NCI-H2107 (cell line): ENCODE measurements at places on chromosomes 12 and 14.

- no peak for DNase-seq
Observed at GRCh38 chr12:95435355-95435754, 38.6 kb upstream of the METAP2 start.

GRCh38 chr12:49200919-49201594, 12.2 kb upstream of the TUBA1A start:
- peak; percentile 70 for DNase-seq

DNA sequence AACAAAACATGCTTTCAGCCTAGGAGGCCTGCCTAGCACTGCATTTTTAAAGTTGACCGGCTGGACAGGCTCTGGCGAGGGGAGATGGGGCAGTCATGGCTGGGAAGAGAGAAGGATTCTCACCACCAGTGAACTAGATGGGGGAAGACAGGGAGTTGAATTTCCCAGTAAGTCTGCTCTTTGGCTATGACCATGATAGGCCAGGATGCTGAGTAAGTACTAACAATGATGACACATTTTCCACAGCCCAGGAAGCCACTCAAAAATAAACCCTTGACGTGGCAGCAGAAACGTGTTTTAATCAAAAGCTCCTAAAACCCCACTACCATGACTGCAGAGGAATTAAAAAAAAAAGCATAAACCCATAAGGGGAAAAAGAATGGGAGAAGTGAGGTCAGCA, 19.0 kb downstream of the KCTD10 start:
- DNase-seq = no peak

DNA sequence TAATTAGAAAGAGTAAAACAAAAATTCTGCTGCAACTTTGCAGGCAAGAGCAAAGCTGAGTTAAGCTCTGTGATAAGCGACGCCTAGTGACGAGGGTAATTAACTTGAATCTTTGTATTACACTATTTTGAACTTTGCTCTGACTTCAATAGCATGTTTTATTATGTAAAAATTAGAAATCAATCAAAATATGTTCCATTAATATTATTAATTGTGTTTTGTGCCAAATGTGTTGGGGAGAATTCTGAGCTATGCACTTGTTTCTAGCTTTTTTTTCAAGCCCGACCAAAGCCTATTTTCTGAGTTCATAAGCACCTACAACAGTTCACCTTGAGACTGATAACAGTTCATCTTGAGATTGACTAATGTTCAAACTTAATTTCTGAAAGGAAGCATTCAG, 90.1 kb upstream of the PDE3A start:
- DNase-seq = no peak

- DNase-seq = no peak
Observed at GRCh38 chr12:109170324-109170723, 53.9 kb downstream of the ACACB start.

DNA sequence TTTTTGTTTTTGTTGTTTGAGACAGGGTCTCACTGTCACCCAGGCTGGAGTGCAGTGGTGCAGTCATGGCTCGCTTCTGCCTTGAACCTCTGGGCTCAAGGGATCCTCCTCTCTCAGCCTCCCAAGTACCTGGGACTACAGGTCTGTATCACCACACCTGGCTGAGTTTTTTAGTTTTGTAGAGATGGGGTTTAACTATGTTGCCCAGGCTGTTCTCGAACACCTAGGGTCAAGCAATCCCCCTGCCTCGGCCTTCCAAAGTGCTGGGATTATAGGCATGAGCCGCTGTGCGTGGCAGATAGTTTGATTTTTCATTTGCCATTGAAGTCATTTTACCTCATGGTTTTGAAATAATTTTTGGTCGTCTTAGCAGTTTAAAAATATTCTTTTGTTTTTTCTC, 94.3 kb upstream of the EIF5 start:
- no peak for DNase-seq

- DNase-seq = no peak
Observed at GRCh38 chr12:116492703-116493324, 66.4 kb upstream of the MAP1LC3B2 start.

- no peak for DNase-seq
Observed at GRCh38 chr12:26195250-26195640, at the start of gene SSPN. TSS of gene SSPN (plus strand) at chr12:26195573. CDS start at chr12:26195673, 100 bp downstream.
